Adipocyte (in vitro differentiated cells): ENCODE measurements at places on chromosomes 6 and 20.

DNA sequence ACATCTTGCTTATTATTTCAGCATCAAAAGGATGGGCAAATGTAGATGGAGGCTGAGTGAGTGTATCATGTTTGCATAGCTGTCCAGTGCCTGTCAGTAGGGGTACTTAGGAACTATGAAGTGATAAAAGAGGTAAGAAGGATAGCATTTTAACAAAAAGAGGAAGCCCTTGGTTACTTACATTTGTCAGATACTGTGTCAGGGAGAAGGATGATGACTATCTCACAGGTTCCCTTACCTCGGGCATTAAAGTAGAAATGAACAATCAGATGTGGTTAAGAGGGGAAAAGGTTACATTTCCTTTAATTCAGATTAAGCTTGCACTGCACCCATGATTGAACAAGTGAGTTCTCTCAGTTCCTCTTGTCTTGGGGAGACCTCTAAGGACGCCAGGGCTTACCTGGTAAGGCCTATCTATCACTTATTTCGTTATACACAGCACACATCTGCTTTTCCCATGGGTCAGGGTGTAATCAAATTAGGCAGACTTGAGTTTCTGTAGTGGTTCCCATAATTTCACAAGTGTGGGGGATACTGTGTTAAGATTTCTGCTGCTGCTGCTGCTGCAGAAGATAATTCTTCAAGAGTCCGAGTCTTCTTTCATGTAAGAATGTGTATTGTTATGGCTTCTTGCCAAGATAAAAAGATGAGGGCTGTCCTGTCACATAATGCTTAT is 4.5 kb downstream of the FOXO3 start:
- DNase-seq = no peak

GRCh38 chr20:24469116-24469893 is at the start of gene SYNDIG1:
Gene SYNDIG1, plus strand, starts transcription at chr20:24469629. Its CDS starts 73,469 bp downstream, at chr20:24543098.
- peak; percentile 25 for DNase-seq

DNA sequence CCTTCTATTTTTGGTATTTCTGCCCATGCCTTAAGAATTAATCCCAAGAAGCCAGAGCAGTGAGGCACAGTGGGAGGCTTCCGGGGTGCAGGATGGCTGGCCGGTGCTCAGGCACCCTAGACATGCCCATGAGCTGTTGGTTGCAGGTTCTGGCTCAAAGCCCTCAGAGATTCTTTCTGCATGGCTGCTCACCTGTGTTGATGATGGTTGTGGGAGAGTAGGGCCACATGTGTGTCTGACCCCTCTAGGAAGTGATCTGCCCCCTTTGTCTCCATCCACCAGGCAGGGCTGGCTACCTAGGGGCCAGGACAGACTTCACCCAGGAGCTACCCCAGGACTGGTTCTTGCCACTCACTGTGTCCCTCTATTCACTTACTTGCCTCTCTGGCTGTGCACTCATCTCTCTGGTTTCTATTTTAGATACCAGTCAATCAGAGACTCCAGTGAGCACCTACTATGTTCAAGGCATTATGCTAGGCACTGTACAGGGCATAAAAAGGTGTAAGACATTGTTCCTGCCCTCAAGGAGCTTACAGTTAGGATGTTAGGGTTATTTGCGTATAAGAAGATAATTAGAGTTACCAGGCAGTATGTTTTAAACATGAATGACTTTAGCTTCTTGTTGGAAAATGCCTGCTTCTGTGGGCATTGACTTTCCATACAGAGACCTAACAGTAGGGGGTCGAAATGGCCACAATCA is 16.8 kb downstream of the CD83 start:
- DNase-seq = no peak

DNA sequence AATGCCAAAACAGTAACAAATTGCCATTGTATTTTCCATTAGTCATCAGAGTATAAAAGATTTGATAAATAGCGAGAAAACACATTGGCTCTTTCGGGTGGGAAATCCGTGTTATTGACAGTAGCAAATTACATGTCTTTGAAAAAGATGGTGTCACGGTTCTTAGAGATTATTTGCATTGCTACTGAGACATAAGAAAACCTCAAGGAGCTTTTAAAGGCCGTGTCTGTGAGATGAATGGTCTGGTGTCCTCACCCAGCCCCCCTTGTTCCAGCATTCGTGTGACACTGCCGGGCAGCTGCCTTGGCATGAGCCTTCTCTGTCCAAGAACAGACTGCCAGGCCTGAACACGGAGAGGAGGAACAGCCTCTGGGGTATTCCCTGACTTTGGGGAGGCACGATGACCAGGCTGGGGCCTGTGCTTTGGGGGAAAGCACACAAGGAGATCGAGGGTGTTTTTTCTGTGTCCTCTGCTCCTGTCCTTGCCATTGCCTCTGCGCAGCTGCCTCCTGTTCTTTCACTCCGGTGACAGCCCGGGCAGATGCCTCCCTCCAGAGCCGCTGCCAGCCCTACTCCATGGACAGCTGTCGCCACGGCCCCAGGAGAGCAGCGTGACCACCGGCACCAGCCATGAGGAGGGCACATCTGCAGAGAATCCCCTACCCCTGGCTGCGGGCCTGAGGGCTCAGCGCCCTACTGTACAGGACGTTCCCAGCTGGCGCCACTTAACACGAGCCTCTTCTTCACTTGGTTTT is 167.7 kb upstream of the CDYL start:
- no peak for DNase-seq

DNA sequence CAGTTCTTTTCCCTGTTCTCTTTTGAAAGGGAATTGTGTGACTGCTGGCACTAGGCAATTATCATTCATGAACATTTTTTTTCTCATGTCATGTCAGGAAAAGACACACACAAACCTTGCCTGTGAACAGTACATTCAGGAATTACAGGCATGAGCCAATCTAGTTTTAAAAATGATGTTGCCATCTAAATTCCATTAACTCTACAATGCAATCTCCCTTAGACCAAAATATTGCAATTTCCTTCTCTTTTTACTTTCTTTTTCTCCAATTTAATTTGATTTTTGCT is 127.5 kb upstream of the STMND1 start:
- peak; percentile 45 for DNase-seq

DNA sequence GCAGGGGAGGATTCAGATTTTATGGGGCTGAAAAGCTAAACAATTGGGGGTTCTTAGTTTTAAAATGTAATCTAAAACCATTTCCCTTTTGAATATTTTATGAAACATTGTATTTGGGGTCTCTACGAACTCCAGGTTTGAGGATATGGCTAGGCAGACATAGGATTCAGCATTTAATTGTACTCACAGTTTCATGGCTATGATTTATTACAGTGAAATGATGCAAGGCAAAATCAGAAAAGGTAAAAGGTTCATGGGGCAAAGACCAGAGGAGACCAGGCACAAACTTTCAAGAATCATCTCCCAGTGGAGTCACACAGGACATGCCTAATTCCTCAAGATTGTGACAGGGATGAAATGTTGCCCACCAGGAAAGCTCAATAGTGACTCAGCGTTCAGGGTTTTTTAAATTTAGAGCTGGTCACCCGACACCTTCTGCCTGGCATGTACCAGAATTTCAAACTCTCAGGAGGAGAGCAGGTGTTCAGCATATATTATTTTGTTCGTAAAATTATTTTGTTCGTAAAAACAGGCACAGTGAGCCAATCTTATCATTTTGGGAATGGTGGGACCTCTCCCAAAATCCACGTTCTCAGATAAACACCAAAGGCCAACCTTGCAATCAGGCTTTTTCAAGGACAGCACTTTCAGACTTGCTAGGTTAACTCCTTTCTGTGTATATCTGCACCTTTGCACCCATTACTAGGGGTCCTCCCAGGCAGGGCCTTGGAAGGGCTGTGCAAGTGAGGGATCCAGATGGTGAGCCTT is 270.3 kb downstream of the NKAIN2 start:
- no peak for DNase-seq

DNA sequence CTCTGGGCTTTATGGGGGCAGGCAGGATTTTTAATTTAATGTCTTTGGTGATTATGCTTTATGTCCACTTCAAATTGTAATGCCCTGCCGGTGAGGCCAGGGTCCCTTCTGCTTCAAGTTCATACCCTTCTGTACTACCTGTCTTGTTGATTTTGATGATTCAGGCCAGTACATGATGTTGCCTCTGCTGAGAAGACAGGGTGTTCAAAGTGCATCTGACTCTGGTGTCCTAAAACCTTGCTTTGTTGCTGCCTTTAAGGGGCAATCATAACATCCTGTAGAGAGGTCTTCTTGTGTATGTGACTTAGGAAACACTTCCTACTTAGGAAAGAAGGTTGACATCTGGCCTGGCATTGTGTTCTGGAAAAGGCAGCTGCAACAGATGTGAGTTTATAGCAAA is 113.2 kb downstream of the TMEM170B start:
- DNase-seq = no peak

- peak; percentile 70 for DNase-seq
Measured at GRCh38 chr6:16450285-16450684, 211.9 kb downstream of the GMPR start.

- DNase-seq = no peak
Measured at GRCh38 chr6:131572686-131573415, at the start of gene ARG1. Gene ARG1, plus strand, starts transcription at chr6:131573226. Its CDS starts 57 bp downstream, at chr6:131573283.

- DNase-seq = peak; percentile 27
Measured at GRCh38 chr6:37308069-37308815, 45.5 kb upstream of the RNF8 start.

- peak; percentile 96 for DNase-seq
Measured at GRCh38 chr6:112180095-112180820, 74.1 kb downstream of the LAMA4 start.

GRCh38 chr20:29689411-29690225 is 1567.8 kb upstream of the DEFB115 start:
- no peak for DNase-seq

DNA sequence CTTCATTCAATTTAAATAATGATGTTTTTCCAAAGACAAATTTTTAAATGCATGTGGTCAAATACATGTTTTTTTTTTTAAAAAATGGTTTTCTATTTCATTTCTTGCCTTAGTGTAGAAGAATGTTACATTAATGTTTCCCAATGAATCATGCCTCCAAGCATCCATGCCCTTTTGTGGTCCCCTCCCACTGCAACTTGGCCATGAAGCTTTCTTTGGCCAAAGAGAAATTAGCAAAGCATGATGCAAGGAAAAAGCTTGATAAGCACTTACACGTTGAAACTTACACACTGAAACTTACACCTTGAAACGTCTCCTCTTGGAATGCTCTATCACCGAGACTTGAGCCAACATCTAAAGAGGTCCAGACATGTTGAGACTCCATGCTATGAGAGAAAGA is 93.0 kb upstream of the ELOVL5 start:
- peak; percentile 89 for DNase-seq

- DNase-seq = peak; percentile 27
Measured at GRCh38 chr20:10595266-10595665, 78.5 kb downstream of the JAG1 start.

- DNase-seq = peak; percentile 39
Measured at GRCh38 chr6:11672256-11672655, 106.3 kb downstream of the ADTRP start.

DNA sequence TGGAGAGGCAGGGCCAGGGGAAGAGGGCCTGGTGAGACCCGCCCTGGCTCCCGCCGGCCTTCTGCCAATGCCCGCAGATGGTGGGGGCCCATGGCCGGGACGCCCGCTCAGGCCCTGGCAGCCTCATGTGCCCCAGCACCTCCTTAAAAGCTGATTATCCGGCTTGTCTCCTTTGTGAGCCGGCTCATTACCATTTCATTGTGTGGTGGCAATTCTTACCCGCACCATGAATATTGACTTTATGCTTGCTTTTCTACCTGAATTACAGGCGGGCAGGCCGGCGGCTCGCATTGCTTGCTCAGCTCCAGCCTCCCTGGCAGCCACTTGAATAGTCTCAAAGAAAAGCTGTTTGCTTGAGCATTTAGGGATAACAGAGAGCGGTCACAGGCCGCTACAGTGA is 120.0 kb upstream of the JAG1 start:
- DNase-seq = no peak

GRCh38 chr20:44993343-44993742 is 27.0 kb downstream of the STK4 start:
- peak; percentile 16 for DNase-seq

DNA sequence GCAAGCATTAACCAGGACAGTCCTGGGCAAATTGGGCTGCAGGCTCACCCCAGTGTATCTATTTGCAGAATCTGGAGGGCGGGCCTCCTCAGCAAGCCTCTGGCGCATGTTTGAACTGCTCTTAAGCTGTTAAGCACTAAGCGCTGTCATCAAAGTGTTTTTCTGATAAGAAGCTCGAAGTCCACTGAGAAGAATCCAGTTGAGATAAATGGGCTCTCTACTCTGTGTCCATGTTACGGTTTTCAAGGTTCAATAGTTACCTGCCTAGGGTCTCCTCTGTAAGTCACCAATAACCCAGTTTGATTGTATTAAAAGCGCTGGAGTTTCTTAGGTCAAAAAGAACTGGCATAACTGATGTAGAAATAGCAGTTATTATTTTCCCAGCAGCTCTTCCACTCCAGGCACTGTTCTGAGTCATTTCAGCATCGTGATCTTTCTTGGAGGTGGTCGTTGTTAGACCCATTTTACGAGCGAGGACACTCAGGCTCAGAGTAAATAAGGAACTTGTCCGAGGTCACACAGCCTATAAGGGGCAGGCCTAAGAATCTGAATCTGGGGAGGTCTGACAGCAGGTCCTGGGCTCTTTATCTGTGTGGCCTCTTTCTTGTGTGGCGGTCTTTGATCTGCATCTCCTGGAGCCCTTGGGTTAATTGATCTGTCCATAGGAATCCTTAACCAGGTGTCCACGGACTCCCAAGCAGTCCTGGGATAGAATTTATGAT is 207.4 kb upstream of the ZNF217 start:
- DNase-seq = no peak

DNA sequence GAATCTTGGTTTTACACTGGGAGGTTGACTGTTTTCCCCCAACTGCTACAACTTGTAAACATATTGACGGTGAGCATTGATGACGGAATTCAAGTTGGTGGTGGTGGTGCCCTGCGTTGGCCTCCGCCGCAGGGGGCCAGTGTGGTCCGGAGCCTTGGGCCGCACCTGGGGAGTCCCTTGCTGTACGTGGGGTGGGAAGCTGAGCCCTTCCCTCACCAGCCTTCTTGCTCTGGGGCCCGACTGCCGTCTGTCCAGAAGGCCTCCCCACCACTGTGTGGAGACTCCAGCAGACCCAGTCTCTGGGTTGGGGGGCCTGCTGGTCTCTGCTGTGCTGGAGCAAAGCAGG is 11.4 kb downstream of the GATA5 start:
- DNase-seq = no peak

GRCh38 chr6:41475164-41475563 is 71.0 kb upstream of the FOXP4 start:
- DNase-seq = no peak

DNA sequence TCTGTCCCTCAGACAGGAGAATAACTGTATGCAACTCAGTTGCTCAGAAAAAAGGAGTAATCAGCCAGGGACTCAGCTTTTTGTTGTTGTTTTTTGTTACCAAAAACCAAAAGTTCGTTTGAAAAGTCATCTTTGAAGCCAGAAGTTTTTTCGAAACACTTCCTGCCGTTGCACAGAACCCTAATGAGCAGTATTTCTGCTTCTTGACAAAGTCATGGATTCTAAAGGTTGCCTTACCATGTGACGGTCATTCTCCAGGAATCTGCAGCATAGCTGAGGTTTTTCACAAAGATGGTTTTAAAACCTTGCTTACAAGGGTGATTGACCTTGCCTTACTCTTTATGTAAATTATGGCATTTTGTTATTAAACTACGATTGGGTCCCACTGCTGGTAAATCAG is 1.9 kb downstream of the RAB32 start:
- peak; percentile 65 for DNase-seq
